Hematopoietic multipotent progenitor cell treated with erythropoietin and hydrocortisone succinate and interleukin-3 and kit ligand, for 6 days (in vitro differentiated cells): ENCODE measurements at places on chromosomes 7 and 10.

GRCh38 chr7:27212497-27213432 lies 12.9 kb upstream of the HOXA13 start:
- DNase-seq = no peak

GRCh38 chr10:120478386-120478785 lies 21.4 kb downstream of the PLPP4 start:
- DNase-seq = no peak

- DNase-seq = peak; percentile 12
Measured at GRCh38 chr7:38630720-38631673, at the start of gene AMPH. Gene AMPH, minus strand, starts transcription at chr7:38631373. Its CDS starts 22 bp downstream, at chr7:38631351.

DNA sequence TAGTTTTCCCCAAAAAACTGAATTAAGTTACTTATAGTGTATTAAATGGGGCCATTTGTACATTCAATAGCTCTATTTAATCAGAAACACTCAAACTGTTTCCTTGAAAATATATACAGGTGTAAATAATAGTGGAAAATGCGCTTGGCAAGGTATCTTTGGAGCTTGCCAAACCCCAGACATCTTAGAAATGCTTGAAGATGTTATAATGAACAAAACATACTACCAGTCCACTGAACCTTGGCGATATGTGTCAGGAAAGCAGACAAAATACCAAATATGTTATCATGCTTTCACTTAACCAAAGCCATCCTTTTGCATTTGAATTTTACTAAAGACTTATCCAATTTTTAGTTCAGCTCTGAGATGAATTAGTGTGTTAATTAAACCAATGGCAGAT lies 352.7 kb upstream of the SEMA3A start:
- DNase-seq = no peak

GRCh38 chr7:75928568-75928914 lies 13.6 kb downstream of the POR start:
- no peak for DNase-seq

DNA sequence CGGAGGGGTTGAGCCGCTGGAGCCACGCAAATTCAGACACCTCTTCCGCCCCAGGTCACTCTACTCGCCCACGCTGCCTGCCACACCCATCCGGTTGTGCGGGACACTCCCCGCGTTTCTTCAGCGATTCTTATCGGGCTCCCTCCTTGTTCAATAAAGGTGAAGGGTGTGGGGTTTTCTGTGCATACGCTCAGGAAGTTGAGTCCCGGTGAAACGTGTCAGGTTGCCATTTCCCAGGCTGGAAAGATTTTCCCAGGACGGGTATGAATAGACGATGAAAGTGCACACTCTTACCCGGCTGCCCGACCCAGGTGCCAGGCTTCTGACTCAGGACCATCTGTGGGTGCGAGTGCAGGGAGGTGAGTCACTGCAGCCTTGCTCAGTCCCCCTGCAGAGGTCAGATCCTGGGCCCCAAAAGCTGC lies 22.0 kb downstream of the KLF6 start:
- DNase-seq = no peak

GRCh38 chr7:38744746-38745145 lies 113.6 kb upstream of the AMPH start:
- DNase-seq = no peak

DNA sequence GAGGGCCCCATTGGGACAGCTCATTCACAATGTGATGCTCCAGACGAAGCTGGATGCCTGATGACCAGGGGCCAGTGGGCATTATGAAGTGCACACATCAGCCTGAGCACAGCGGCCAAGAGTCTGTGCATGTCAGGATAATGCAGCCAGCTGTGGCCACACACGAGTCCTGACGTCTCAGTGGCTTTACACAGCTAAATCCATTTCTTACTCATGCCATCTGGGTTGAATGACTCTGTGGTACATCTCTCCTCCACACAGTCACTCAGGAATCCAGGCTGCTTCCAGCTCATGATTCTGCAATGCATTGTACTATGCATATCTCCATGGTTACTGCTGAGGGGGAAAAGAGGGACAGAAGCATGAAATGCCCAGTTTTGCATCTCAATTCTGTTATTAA lies 123.6 kb downstream of the PRLHR start:
- no peak for DNase-seq

DNA sequence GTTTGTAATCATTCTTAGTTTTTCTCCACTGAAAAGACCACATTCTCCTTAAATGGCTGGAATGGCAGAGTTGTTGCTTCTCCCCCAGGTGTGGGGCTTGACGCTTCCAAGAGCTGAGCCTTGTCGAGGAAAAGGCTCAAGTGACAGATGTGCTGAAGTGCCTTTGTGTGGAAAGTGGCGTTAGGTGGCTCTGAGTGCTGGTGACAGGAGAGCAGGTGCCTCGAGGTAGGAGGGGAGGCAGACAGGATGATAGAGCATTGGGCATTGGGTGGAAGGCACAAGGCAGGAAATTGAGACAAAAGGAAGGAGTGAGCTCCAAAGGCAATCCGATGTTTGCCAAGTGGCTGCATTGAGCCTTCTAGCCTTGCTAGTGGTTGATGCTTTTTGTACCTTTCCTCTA lies 6.7 kb downstream of the KIAA1217 start:
- DNase-seq = no peak

DNA sequence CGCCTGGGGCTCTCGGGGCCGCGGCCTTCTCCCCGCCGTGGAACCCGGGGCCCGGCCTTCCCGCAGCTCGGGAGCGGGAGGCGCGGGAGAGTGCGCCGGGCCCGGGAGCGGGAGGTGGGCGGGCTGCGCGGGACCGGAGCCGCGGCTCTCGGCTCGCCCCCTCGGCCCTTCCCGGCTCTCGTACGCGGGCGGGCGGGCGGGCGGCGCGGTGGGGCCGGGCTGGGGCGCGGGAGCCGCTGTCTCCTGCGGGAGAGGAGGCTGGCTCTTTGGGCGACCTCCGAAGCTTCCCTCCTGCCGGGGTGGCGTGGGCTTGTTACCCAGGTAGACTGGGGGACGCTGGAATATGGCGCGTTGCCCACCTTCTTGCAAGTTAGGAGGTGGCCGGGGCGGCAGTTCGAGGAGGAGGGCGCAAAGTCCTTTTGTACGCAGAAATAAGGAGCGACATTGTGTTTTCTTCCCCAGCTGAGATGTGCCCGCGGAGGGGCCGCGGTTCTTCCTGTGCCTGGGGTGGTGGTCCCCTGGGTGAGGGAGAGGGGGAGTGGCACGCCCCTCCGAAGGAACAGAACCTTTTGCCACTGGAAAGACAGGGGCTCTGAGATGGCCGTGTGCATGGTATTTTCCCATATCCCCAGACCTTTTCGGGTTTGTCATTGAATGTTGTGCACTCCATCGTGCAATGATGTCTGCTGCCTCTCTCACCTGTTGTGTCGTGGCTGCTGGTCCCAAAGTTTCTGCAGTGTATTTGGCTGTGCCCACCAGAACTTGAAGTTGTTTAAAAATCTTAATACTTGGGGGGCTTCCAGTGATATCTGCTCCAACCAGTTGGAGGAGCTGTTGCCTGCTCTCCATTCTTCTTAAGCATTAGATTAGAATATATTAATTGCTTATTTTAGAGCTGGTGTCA lies 844 bp downstream of the NRF1 start:
- DNase-seq = peak; percentile 84

DNA sequence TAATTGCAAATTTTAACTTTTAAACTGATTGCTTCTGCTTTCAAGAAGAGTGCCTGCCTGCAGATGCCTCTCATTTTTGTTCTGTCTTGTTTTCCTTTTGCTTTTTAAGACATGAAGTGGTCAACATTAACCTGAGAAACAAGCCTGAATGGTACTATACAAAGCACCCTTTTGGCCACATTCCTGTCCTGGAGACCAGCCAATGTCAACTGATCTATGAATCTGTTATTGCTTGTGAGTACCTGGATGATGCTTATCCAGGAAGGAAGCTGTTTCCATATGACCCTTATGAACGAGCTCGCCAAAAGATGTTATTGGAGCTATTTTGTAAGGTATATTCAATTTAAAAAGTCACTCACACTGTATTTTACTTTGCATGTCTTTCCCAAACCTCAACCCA lies 8.8 kb downstream of the GSTO2 start:
- DNase-seq = no peak

- no peak for DNase-seq
Measured at GRCh38 chr7:24073651-24074420, 210.2 kb upstream of the NPY start.

GRCh38 chr7:71886046-71886445 lies 526.1 kb downstream of the CALN1 start:
- no peak for DNase-seq

DNA sequence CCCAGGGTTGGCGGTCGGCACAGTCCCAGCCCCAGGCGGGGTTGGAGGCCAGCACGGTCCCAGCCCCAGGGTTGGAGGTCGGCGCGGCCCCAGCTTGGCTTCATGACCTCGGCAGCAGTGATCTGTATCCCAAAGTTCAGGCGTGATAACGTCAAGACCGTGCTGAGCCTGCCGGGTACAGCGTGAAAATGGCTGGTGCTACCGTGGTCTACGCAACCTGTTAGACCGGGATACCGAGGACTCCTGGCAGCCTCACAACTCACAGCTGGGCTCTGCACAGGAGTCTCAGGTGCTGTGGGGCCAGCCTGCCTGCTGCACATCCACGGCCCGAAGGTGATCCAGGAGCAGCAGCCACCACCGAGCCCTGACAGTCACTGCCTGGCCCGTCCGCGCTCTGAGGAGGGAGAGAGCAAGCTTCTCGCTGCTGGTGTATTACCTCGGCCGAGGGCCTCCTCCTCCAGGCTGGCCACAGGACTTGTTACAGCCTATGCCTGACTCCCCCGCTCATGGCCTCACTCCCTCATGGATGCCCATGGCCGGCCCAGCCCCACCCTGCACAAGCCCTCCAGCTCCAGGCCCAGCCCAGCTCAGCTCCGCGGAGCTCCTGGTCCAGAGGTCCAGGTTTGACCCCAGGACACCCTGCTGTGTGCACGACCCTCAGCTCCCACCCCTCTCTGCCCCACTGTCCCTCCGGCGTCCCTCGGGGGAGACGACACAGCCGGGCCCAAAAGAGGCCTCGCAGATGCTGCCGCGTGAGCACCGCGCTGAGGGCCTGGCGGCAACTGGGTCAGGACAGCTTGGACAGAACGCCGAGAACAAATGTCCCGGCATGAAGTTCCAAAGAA lies 156.0 kb downstream of the ELFN1 start:
- DNase-seq = no peak

GRCh38 chr7:45646996-45647825 lies 73.0 kb downstream of the ADCY1 start:
- DNase-seq = no peak

GRCh38 chr7:90897961-90898469 lies 301.9 kb downstream of the CDK14 start:
- DNase-seq = no peak

DNA sequence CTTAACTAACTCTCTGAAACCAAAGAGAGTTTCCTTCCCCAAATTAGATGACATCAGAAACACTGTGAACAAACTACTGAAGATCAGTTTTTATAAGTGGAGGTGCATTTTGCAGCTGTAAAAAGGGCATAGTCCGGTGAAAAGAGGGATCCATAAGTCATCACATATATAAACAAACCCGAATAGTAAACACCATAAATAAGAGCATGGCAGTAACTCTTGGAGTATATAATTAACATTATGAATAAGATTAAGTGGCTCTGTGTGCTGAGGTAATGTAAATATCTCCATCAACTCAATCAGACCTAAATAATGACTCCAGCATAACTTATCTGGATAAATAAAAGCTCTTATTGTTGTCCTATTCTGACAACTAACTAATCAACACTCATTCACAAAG lies 43.0 kb upstream of the SHTN1 start:
- no peak for DNase-seq

- DNase-seq = no peak
Measured at GRCh38 chr10:128546651-128547165, 420.5 kb upstream of the MKI67 start.

DNA sequence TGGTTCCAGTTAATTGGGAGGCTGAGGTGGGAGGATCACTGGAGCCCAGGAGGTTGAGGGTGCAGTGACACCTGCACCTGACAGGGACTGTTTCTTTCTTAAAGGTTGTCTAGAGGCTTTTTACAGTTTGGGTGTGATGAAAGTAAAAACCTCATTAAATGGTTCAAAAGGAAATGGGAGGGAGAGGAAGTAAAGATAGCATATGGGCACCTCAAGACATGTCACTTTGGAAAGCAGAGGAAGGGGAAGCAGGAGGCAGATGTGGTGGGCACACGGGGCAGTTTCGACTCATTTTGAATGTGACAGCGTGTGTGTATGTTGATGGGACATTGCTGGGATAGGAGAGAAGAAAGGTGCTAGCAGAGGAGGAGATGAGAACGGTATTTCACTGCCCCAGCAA lies 203.1 kb downstream of the MLLT10 start:
- DNase-seq = no peak

DNA sequence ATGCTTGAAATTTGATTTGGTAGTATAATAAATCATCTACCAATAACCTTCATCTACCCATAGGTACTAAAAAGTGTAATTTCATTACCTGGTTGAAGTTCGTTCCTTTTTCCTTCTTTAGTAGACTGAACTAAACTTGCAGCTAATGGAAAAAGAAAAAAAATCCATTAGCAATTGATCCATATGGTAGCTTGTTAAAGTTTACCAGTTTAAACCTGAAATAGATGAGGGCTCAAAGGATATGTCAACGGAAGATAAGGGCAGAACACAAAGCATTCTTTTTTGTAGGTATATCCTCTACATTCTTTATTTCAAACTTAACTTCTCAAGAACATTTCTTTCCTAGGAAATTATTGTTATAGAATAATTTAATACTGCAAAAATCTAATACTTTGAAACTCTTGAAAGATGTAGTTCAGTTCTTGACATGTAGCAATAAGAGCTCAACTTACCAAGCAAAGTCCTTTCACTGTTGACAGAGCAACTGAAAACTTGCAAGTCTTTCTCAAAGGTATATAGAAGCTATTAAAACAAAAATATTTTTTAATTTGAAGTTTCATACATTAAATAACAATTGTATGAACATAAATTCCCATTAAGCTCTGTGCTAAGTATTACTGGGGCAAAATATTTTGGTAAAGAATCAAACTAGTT lies 19.1 kb downstream of the GSAP start:
- no peak for DNase-seq
